ENCODE measurements at places on chromosomes 12 and 14.

GRCh38 chr12:63389211-63389610 lies 238.2 kb upstream of the AVPR1A start:
- DNase-seq = no peak

DNA sequence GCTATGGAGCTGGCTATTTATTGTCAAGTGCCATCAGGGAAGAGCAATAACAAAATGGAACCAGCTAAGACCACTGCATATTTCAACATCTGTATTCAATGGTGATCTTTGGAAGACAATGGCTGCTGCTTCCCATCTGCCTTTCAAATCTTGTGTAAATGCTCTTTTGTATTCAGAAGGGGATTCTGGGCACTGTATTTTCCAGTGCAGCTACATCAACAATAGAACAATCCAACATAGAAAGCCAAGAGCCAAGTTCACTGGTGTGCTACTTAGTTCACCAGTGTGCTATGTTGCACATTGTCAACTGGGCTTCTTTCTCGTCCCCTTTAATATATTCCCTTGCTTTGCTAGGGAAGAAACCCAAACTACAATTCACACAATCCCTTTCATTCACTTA lies 128.8 kb upstream of the OR4E1 start:
- DNase-seq = no peak

DNA sequence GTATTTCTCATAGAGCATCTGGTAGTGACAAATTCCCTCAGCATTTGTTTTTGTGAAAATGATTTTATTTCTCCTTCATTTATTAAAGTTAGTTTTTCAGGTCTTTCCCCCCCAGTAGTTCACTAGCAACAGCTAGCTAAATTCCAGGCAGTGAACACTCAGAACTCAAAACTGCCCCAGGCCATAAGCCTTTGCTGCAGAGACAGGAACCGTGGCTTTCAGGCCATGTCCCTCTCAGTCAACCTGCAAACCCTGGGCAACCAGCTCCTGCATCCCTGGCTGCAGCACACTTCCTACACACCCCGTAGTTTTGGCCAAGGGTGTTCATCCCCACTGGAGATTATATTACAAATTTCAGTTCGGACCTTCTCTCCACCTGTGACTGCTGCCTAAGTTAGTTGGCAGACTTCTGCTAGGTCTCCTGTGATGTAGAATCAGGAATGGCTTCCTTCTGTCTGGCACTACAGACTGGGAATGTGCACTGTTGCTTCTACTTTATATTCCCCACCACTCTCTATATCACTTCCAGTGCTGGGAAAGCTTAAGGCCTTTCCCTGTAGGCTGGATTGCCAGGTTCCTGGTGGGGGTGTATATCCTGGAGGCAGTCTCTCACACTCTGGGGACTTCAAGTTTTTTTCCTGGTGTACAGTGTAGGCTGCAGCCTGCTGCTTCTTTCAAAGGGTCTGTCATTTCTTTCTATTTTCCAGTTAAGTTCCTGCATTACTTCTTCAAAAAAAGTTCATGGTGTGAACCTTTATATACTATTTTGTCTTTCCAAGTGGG lies 924.4 kb upstream of the LRFN5 start:
- no peak for DNase-seq

GRCh38 chr12:3045494-3045893 lies 31.7 kb upstream of the TSPAN9 start:
- DNase-seq = peak; percentile 20

- no peak for DNase-seq
Observed at GRCh38 chr12:102182635-102183034, 15.0 kb downstream of the PMCH start.

- DNase-seq = no peak
Observed at GRCh38 chr12:4909410-4909733, 333 bp upstream of the KCNA1 start.

GRCh38 chr14:99565383-99565782 lies 38.6 kb downstream of the CCDC85C start:
- no peak for DNase-seq

GRCh38 chr14:69392481-69392880 lies 5.6 kb downstream of the ERH start:
- no peak for DNase-seq

DNA sequence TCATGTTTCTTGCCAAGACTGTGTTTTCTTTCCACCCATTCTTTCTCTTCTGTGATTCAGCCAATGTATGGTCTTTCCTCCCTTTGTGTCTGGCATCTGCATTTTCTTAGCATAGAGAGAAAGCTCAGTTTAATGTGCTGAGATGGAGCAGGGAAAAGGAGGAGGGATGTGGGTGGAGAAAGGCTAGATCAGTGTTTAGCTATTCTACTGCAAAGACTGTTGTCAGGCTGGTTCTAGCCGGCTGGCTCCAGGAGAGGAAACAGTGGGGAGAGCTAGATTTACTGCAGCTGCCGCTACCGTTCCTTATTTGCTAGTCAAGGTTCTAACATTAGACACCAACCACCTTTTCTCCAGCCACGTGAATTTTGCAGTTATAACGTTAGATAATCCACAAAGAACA lies 5.2 kb upstream of the RIMKLB start:
- DNase-seq = no peak

DNA sequence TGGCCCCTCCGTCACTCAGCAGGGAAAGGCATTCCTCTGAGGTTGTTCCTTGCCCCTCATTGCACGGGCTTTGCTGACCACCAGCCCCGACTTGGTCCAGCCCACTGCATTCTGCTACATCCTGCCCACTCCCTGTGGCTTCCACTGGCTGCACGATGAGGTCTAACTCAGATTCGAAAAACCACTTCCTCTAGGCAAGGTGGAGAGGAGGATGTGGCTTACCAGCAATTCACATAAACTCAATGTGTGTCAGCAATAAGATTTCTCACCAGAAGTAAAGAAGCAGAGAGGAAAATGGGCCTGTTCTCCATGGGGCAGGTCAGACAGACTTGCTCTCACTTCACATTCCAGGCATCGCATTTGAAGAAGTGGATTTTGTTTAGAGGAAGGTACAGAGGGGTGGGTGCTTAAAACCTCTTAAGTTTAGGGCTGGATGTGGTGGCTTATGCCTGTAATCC lies 14.7 kb downstream of the GPR68 start:
- peak; percentile 66 for DNase-seq

- no peak for DNase-seq
Observed at GRCh38 chr12:59700153-59700450, 104.3 kb downstream of the SLC16A7 start.

GRCh38 chr14:88551980-88552431 lies 2.8 kb downstream of the PTPN21 start:
- DNase-seq = no peak

DNA sequence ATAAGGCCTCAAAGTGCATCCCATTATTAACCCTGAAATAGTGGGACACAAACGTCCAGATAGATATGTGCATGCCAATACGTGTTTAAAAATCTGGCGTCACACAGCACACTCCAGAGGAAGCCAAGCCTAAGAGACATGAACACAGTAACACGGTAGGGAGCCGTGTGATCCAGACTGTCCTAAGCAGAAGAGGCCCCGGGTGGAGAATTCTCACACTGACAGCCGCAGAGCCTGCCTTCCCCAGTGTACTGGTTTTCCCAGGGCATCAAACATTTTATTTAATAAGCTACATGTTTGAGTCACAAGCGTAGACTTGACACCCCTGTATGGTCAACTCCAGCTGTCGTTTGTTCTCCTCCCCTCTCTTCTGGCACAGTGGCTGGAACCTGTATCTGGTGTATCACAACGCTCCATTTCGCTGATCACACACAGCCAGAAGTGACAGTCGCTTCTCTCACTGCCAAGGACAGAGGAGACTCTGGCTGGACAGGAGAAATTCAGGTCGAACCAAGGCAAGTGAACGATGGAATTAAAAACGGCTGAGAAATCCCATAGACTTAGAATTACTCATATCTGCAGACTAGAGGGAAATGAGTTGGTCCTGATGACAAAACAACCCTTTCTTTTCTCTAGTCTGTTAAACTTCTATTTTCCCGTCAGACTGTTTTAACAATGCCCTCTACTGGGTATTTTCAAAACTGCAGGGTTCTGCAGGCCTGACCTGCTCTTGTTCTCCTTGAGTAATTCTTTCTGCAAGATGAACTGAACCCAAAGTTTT lies 359.9 kb downstream of the RGS6 start:
- peak; percentile 8 for DNase-seq

DNA sequence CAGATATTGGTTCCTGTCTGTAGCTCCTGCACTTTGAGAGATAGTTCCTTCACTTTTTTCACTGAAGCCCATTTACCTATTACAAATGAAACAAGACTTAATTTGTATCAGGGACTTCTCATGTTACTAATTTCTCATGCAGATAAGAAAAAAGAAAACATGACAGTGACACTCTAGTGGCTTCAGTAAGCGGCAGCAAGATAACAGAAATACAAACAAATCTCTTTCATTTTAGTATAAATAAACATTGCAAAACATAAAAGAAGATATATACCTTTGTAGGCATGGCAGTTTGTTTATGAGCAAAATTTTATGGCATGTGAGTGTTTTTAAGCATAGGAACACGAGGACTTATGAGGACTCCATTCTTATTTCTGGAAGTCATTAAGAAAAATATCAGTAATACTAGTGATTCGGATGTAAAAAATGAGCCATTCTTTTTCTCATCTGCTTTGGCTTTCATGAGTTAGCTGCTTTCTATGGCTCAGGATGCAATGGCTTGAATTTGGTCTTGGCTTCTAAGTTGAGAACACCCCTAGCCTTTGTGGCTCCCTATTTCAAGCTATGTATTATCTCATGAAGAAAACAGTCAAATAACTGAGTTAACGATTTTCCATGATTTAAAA lies 310.1 kb upstream of the RGS6 start:
- no peak for DNase-seq

DNA sequence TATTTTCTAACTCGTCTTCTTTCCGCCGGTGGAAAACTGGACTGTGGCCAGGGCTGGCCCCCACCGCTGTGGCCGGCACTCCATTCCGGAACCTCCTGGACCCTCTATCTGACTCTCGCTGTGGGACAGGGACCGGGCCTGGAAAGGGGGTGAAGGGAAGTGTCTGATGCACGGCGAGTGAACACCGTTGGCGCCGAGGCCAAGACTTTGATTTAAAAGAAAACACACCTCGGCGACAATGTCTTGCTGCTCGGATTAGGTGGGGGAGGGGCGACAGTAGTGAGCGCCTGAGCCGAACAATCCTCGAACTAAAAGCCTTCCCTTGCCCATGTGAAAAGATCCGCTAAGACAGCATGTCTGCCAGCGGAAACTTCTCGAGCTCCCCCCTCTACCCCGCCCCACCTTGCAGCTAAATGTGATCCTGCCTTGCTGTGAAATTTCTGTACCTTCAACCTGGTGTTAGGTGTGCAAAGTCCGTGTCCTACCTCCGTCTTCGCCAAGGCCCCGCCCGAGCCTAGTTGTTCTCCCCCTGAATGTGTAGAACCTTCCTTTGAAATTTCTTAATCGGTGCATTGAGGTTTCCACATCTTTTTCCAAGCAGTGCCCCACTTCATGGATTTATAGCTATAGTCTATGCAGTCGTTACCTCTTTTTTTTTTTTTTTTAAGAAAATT lies 862 bp upstream of the HOTAIR start:
- no peak for DNase-seq

- DNase-seq = no peak
Observed at GRCh38 chr14:84298663-84299195, 1231.2 kb upstream of the FLRT2 start.

DNA sequence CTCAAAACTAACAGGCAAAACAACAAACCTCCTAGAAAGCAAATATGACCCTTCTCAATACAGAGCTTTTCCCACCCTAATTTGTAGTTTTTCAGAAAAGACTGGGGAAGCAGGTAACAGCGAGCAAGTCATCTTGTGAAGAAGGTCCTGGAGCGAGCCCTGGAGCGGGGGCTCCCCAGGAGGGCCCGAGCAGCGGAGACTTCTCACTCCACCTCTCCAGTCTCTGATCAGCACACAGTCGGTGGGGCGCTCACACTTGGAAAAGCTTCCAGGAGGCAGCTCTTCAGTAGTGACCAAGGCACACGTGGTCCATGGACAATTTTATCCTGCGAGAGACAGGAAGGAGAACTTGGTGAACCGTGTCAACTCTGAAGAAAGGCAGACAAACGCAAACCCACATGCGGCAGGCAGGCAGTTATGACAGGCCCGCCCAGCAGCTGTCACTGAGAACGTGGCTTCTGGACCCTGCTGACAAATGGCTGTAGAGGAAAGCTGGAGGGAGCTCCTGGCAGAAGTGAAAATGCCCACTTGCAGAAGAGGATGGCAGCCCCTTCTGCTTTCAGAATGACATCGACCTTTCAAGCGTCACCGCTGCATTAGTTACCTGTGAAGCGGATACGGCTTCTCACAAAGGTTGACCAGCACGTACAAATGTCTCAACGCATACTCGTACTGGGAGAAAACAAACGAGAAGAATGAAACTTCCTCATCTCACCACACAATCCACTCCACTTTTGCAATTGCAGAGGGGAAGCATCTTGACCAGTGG lies 44.2 kb downstream of the LGMN start:
- no peak for DNase-seq

- DNase-seq = no peak
Observed at GRCh38 chr14:22886500-22887259, 3.7 kb downstream of the REM2 start.

- no peak for DNase-seq
Observed at GRCh38 chr14:51999084-51999483, 9.7 kb downstream of the RTRAF start.

DNA sequence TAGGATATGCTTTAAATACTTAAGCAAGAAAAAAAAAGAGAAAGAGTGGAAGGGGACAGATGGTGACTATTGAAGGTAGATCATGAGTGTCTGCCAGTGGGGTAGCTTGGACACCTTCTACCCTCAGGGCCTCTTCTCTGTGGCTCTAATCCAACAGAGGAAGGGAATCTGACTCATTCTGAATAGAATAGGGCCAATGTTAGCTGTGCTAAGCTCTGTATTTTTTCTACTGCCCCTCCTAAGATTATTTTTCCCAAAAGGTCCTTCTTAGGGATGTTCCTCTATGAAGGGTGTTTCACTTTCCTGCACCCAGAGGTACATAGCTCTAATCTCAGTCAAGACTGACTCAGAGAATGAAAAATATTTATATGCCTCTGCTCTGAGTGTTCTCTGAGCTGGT lies 25.6 kb downstream of the UNC79 start:
- DNase-seq = no peak

- no peak for DNase-seq
Observed at GRCh38 chr14:95337041-95337595, 17.4 kb upstream of the CLMN start.

DNA sequence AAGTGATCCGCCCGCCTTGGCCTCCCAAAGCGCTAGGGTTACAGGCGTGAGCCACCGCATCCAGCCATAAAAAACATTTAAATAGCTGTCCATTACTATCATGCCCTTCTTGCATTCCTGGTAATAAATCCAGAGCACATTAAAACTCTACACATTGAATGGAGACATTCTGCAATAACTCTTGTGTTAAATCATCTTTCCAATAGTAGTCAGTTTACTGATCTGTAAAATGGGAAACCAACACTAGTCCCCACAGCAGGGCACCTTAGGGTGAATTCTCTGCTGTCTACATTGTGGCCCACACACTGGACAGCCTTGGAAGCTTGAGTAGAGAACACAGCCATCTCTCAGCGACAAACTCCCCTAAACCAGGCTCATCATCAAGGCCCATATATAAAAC lies 85.5 kb upstream of the NUDT4 start:
- no peak for DNase-seq

DNA sequence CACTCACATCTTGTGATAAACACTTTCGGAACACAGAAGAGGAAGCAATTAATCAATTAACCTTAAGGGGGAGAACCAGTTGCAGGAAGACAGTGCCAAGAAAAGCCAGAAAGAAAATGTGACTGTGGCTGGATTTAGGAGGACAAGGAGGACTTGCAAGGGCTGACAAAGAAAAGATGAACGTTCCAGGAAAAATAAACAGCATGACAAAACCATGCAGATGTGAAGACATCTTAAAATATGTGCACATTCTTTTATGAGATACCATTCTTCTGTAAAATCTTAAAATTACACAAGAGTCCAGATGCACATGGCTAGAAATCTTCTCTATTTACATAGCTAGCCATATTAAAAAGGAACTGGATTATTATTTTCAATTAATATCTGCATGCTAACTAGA lies 33.4 kb downstream of the KITLG start:
- DNase-seq = no peak
